ENCODE measurements at places on chromosomes 3 and 15.

DNA sequence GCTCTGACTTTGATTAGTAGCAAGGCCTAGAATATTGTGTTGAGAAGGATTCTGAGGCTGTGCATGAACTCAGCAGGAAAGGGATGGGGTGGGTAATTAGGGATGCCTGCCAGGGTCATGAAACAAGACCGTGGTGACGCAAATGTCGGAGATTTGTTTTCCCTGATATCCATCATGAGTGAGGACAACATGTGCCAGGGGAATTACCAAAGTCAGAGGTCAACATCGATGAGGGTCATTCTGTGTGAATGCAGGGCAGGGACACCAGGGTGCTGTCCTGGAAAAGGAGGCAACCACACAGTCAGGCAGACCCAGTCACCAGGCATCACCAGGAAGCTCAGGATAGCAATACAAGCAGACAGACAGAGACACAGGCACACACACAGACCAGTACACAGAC is 52.2 kb downstream of the SLCO2A1 start:
- no peak for DNase-seq

DNA sequence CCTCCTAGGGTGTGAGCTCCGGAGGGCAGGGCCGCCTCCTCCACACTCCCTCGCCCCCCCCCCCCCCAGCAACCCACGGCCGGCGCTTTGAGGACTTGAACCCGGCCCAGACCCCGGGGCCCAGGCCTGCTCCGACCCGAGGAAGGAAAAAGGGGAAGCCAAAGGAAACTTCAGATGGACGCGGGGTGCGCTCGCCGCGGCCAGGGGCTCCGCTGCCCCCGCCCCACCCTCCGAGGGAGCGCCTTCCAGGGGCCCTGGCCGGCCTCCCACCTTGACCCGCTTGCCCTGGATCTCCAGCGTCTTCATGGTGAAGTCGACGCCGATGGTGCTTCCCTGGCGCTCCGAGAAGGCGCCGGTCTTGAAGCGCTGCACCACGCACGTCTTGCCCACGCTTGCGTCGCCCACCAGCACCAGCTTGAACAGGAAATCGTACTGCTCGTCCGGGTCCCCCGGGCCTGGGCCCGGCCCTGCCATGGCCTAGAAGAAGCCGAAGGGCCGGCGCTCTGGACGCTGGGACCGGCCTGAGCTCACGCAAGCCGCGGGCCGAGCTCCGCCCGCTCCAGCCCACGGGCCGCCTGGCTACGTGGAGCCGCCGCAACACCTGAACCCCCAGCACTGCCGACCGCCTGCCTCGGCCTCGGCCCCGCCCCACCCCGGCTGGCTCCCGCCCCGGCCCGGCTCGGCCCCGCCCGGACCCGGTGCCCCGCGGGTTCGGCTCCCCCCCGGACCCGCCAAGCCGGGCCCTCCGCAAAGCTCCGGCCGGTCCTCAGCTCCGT is 400 bp downstream of the RAB43 start:
- peak; percentile 33 for DNase-seq

DNA sequence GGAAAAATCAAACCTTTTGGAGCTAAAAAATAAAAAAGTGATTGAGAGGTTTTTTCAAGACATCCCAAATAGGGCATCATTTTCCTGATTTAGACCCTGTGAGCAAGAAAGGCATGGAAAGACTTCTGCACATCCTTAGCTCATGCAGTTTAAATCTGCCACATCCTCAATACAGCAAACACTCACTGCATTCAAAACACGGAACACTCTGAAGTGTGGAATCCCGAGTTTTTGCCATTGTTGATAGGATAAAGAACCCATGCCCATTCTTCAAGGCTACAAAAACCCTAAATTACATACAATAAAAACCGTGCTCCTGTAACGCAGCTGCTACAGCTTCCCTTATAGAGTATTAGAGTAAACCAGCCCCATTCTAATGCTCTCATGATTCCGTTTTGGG is 346.8 kb downstream of the GABRG3 start:
- DNase-seq: no peak

DNA sequence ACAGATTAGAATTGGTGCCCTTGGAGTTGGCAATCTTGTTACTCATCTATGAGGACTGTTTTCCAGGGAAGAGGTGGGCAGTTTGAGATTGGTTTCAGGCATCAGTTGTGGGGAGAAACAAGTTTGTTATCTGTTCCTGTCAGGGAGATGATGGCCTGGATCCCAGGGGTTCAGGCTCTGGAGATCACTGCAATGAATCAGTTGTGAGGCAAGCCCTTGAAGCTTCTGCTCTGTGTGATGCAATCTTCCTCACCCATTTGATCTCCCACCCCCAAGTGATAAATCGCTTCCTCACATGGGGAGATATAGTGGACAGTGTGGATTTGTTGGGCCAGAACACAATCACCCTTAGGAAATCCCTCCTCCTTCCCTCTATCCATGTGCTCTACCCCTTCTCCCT is 276.6 kb upstream of the LRTM1 start:
- DNase-seq: no peak

DNA sequence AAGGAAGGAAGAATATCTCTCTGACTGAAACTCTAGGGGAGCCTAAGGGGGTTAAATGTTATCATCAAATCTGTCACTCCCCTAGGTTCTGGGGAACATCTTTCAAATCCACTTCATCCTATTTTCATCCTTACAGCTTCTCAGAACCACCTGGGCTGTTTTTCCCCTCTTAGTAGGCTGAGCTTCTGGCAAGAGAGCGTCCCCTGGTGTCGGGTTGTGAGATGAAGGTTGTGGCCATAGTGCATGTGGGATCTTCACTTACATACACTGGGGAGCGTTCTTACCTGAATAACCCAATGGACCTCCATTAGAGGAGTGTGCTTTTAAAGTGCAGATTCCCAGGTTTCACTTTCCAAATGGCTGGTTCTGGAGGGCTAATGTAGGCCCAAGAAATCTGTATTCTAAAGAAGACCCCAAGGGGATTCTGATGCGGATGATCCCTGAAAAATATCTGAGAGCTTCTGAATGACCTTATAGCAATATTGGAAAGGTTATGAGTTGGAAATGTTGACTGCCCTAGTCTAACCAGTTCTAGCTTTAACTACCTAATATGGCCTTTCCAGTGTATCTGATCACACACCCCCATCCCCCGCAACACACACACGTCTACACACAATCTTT is 663.7 kb downstream of the AGBL1 start:
- DNase-seq: peak; percentile 27

DNA sequence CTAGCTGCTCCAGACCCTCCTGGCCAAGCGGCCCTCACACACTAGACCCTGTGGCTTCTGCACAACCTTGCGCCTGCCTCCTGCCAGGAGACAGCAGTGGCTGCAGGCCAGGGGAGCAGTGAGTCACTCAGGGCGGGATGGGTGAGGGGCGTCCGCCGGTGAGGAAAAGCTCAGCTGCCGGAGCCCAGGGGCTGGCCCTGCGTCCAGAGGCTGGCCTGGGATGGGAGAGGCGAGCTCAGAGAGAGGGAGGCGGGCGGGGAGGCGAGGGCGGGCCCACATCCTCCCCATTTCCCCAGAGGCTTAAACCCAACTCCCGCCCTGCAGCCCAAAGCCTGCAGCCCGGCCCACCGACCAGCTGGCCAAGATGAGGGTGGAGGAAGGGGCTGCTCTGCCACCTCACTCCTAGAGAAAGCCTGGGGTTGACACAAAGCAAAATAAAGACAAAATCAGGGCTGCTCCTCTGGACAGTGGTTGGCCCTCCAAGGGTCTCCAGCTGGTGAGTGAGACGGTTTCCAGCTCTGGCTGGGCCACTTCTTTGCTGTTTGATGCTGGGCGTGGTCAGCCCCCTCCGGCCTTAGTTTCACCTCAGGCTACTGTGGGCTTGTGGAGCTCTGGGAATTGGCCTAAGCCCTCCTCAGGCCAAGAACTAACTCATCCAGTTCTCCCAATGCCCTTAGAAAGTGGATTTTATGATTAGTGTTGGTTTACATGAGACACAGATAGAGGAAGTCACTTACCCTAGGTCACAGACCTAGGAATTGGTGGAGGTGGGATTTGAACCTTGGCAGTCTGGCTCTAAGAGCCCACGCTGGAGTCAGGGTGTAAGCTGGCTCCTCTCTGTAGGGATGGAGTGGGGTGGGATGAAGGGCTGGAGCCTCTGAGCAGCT is 50.6 kb downstream of the IQSEC1 start:
- DNase-seq: no peak

DNA sequence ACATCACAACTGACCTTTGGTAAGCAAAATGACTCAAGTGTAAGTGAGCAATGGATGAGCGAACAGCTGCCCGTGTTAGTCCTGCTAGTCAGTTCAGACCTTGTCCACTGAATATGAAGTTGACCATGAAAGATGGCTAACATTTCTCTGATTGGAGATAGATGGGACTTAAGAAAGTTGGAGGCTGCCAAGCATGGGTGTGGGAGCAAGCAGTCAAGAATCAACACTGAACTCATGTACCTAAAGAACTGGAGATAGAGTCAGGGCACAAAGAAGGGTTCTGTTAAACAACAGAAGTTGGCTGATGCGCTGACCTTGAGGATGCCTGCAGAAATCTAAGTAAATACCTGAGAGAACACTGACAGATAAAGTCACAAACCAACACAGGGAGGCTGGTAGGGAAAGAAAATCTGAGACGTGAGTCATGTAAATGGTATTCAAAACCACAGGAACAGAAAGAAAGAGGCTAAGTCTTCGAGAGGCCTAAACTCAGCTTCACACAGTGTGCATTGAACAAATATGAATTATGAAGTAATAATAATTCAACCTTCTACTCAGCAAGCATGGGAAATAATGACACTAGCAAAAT is 30.7 kb upstream of the ANPEP start:
- DNase-seq: no peak

DNA sequence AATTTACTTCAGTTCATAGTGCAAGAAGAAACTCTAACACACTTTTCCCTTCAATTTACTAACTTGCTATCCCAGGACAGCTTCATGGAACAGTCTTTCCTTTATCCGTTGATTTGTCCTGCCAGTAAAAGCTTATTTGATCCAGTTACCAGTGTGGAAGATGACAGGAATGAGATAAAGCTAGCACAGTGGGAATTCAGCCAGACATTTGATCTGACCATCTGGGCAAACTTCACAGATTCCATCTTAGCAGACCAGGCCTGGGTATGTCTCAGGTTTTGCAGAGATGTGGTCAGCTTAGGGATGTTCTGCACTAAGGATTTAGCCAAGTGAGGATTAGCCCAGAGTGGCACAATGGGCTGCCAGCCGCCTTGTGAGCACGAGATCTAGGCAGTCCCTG is 19.7 kb downstream of the CEMIP start:
- no peak for DNase-seq

DNA sequence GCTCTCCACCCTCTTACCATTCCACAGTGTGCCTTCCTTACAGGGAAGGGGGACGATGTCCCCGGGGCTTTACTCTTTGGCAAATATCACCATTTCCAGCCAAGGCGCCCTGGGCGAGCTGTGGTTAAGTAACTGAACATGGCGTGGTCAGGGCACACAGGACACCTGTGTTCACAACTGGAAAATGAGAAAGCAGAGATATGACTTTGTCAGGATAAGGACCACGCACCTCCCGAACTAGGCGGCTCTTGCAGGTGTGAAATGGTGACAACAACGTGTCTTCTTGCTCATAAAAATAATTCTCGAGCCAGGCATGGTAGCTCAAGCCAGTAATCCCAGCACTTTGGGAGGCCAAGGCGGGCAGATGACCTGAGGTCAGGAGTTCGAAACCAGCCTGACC is 154.8 kb downstream of the LRRC28 start:
- DNase-seq: no peak

DNA sequence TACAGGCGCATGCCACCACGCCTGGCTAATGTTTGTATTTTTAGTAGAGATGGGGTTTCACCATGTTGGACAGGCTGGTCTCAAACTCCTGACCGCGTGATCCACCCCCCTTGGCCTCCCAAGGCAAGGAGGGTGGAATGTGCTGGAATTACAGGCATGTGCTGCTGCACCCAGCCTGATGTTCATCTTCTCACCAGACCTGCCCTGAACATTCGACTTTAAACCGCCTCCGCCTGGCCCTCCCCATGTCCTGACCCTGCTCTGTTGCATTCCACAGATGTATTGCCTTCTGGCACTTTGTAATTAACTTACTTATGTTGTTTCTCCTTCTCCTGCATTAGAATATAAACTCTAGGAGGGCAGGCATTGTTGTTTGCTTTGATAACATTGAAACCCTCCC is 102.1 kb downstream of the LINGO1 start:
- DNase-seq: no peak

DNA sequence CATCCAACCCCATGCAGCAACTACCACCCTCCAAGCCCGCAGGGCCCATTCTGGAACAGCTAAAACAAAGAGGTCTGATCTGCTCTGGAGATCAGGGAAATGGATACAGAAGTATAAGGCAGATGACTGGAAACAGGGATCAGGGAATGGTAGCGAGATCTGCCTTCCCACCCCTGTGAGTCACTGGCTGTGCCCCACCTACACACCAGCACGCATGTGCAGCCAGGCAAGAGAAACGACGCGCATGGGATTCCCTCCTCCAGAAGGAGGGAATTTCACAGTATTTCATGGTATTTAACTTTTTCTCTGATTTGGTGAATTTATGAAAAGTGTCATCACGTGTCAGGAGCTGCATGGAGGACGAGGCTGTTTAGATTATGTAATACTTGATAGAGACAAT is 116.7 kb downstream of the ARRDC4 start:
- DNase-seq: no peak

DNA sequence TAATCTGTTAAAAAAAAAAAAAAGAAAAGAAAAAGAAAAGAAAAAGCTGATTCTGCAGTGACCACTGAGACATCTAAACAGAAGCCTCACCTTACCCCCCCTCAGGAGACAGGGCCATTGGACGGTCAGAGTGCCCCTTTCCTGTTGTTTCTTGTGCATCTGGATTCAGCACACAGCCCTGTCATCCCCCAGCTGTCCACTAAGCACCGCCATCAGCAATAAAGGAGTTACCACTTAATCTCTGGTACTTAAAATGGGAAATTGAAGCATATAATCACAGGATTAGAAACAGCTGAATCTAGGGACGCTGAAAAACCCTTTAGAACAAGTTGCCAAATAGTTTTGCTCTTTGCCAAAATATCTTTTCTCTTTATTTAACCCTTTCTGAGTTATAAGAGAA is 62.5 kb downstream of the TRIM69 start:
- no peak for DNase-seq

GRCh38 chr3:56744016-56744415 is 57.7 kb downstream of the ARHGEF3 start:
- DNase-seq: no peak

GRCh38 chr15:86573476-86573875 is 493.8 kb downstream of the AGBL1 start:
- no peak for DNase-seq

- no peak for DNase-seq
Observed at GRCh38 chr15:58910456-58910855, 23.0 kb downstream of the SLTM start.

GRCh38 chr3:121661376-121661775 is 673 bp upstream of the HCLS1 start:
- DNase-seq: no peak

Measured in central memory CD8-positive, alpha-beta T cell (primary cell).